Right cardiac atrium (tissue), 5 donors: ENCODE measurements at places on chromosomes 16 and 17. TPM values are rescaled to one million over a fixed set of nuclear protein-coding genes. Genes with fewer than 3 reads are reported as not detected.

- DNase-seq, result no peak
Observed at GRCh38 chr16:14168146-14168545, 97.0 kb downstream of the MRTFB start.

DNA sequence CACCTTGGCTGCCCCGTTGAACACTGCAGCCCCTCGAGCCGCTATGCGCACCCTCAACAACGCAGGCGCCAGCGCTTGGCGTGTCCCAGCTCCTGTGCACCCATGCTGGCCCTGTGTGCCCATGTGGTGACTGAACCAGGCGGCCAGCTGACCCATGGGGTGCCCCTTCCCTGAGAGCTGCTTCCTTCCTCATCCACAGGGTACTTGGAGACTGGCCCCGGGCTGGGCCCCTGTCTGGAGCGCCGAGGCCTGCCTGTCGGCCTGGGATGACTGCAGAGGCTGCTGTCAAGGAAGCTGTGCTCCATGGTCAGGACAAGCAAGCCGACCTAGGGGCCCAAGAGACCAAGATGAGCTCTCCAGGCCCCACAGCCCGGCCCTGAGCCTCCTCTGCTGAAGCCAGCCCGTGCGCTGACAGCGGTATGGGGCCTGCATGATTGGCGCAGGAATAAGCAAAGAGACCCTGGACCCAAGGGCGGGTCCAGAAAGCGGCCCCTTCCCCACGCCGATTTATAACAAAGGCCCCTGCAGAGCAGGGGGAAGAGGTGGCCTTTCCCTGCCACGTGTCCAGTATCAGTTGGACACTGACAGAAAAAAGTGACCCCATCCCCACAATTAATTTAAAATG lies 21.6 kb upstream of the BAHCC1 start:
- peak; percentile 71 for DNase-seq

DNA sequence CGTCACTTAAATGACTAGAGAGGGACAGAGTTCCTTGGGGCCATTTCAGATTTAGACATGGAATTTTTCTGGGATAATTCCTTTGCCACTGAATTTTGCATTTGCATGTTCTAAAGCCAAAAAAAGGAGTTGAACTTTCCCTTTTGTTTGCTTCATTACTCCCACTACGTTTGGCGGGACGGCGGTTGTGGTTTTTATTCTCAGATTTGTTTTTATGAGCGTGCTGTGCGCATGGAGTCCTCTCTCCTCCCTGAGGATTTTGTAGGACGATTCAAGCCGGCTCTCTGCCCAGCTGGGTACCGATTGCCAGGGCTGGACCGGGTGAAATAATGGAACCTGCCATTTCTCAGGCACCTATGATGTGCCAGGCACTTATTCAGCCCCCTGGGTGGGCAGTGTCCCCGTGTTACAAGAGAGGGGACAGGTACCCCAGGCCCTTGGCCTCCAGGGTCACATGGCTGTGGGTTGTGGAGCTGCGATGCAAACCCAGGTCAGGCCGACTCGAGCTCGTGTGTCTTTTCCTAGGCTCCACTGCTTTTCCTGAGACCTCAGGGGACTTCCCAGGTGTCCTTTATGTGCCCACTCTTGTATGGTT lies 18.8 kb downstream of the CMIP start:
- peak; percentile 25 for DNase-seq

DNA sequence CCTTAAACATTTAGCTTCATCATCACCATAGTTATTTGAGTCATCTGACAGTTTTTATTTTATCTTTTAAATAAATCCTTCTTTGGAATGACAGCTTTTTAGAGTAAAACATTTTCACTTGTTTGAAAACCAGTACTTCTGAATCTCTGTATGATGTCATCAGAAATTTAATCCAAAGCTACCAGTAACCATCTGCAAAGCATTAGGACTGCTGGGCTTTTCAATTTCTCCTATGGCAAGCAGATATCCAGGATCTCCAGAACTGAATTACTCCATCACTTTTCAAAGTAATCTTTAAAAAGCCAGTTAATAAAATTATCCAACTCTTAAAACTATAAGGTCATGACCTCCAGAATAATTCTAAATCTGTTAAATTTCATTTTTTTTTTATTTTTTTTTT lies 51.5 kb downstream of the CHCT1 start:
- no peak for DNase-seq

DNA sequence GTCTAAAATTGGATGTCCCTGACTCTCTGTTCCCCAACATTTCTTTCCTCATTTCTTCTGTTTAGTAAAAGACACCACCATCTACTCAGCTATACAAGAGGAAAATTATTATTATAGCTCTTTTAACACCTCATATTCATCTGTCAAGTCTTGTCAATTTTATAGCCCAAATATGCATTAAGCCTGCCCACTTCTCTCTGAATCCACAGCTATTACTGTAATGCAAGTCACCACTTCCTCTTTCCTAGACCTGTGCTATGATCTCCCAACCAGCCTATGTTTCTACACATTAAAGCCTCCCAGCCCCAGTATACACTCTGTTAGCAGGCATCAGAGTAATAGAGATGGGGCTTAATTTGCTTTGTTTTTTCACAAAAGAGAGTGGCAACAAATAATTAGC lies 252.9 kb downstream of the GRIN2A start:
- DNase-seq, result no peak

- DNase-seq, result no peak
Observed at GRCh38 chr16:76114681-76115080, 162.5 kb upstream of the CNTNAP4 start.

Gene KRT23
- total RNA-seq, result not detected

Gene BCL6B
- 9.4 TPM for total RNA-seq

DNA sequence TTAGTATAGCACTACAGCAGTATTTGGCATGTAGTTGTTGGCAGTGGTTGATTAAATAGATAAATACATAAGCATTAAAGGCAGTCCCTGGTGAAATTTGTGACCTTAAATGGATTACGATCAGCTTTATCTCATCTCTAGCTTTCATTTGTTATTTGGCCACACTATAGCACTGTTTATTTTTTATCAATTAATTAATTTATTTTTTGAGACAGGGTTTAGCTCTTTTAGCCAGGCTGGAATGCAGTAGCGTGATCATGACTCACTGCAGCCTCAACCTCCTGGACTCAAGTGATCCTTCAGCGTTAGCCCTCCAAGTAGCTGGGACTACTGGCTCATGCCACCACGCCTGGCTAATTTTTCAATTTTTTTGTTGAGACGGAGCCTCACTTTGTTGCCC lies 18.7 kb upstream of the ARHGAP17 start:
- no peak for DNase-seq

GRCh38 chr16:50940275-50940854 lies 198.5 kb downstream of the CYLD start:
- DNase-seq, result no peak

Gene CAVIN1
- 217 TPM for total RNA-seq

DNA sequence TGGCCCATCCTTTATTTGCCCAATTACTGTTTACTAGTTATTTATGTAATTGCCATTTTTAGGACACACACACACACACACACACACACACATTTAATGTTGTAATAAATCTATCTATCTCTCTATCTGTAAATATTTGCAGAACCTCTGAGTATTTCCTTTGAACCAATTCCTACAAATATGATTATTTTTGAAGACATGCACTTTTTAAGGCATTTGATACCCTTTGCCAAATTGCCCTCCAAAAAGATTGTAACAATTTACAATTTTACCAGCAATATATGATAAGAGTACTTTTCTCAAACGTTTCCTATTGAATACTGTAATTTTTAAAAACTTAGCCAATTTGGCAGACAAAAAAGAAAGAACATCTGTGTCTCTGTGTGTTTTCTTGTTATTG lies 143.8 kb upstream of the FOXF1 start:
- no peak for DNase-seq

DNA sequence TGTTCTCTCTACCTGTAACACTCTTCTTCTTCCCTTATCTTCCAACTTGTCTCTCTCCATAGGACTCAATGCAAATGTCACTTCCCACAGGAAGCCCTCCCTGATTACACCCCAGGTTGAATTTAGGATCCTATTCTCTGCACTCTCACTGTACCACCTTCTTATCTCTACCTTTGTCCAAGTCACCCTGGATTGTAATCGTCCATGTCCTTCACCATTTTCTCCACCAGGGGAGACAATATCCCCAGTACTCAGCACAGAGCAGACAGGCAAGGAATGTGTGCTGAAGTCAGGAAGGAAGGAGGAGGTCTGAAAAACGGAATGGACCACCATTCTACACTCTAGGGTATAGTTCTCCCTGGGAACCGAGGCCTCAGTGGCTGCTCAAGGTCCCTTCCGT lies 14.2 kb downstream of the C16orf82 start:
- no peak for DNase-seq

Gene KRT33A
- total RNA-seq, result not detected

Gene CTF1
- 9.8 TPM for total RNA-seq

GRCh38 chr17:82592767-82593589 lies 55.3 kb downstream of the WDR45B start:
- peak; percentile 80 for DNase-seq

- no peak for DNase-seq
Observed at GRCh38 chr17:15958484-15958854, 13.5 kb downstream of the ADORA2B start.

DNA sequence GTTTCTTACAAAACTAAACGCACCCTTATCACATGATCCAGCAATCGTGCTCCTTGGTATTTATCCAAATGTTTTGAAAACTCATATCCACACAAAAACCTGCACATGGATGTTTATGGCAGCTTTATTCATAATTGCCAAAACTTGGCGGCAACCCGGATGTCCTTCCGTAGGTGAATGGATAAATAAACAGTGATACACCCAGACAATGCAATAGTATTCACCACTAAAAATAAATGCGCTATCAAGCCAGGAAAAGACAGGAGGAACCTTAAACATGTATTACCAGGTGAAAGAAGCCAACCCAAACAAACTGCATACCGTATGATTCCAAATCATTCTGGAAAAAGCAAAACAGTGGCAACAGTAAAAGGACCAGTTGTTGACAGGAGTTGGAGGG lies 10.0 kb downstream of the SPATA32 start:
- DNase-seq, result no peak

Gene ADAP2
- 14.4 TPM for total RNA-seq

DNA sequence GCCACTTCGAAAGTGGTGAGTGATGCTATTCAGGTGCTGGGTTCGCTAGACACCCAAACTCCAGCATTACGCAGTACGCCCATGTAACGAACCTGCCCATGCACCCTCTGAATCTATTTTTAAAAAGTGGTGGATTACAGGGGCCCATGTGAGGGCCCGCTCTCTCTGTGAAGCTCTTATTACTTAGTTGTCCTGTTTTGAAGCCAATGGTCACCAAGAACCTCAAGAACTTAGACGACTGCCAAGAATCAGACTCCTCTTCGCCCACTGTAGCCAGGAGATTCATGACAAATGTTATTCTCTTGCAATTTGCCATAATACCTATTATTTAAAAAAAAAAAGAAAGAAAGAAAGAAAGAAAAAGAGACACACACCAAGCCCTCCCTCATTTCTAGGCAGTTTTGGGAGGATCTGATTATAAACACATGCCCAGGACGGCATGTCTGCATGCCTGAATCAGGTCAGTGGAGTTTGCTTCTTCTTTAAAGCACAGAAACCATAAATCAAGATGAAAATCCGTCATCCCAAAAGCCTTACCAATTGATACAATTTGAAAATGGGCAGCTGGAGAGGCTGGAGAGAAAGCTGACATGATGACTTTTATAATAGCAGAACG lies 108.6 kb downstream of the IRX3 start:
- DNase-seq, result no peak

GRCh38 chr16:85929259-85929721 lies 30.3 kb downstream of the IRF8 start:
- DNase-seq, result no peak

DNA sequence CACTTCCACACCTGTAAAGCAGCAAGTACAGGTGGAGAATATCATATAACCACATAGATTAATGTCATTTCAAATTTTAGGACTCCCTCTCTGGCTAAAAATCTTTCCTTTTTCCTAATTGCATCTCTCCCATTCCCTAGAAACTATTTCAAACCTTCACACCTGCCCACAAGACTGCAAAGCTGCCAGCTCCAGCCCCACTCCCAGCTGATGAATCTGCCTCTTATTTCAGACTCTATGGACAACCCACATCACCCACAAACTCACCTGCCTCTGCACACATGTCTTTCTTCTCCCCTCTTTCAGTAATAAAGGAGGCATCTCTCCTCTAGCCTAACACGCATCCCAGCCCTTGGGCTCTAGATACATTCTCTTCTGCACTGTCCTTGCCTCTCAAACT lies 315.1 kb downstream of the GRIN2A start:
- DNase-seq, result no peak

Gene CRISPLD2
- 69.5 TPM for total RNA-seq

GRCh38 chr16:30748634-30749445 lies 615 bp downstream of the PHKG2 start:
- DNase-seq, result peak; percentile 52

Gene MYH10
- total RNA-seq, result 75.2 TPM

GRCh38 chr17:79740413-79740812 lies 9.7 kb downstream of the ENPP7 start:
- DNase-seq, result no peak
